ENCODE measurements at places on chromosomes 1 and 21.

GRCh38 chr1:67350783-67351182 lies 43.1 kb downstream of the IL12RB2 start:
- DNase-seq = no peak

GRCh38 chr1:209356976-209357377 lies 226.5 kb upstream of the CAMK1G start:
- DNase-seq = no peak

DNA sequence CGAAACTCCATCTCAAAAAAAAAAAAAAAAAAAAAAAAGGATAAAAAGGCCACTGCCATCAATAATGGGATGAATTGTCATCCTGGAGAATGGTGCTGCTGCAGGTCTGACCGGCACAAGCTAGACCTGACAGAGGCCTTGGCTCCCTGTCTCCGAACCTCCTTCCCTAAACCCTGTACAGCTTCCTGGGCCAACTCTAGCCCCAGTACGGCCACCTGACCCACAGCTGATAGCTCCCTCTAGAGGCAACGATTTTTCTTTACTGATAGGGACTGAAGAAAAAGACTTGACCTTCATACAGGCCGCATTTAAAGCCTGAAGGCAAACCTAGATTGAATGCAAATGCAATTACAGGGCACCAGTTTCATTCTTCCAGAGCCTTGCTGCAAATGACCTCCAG lies 30.7 kb downstream of the NOL9 start:
- peak; percentile 72 for DNase-seq

DNA sequence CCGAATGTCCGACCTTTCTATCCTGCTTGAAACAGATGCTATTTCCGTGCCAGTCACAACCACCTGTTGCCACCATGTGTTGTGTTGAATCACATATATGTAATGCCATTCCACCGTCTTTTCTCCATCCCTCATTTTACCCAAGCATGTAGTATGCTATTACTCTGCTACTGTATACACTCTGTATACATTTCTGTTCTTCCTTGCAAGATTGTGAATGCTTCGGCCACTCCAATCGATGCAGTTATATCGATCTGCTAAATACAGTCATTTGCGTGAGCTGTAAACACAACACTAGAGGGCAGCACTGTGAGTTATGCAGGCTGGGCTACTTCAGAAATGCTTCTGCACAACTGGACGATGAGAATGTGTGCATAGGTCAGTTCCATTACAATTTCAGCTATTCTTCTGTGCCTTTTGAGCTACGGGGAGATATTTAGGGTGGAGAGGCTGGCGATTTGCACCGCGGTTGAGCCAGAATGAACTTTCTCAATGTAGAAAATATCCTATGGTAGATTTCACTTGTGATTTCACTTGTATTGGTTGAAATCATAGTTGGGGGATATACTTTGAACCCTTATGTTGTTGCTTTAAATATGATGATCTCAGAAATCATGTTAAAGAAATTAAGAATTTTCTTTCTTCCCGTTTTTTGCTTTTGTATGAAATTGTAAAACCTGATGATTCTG lies 289.8 kb downstream of the NTNG1 start:
- DNase-seq = peak; percentile 21

DNA sequence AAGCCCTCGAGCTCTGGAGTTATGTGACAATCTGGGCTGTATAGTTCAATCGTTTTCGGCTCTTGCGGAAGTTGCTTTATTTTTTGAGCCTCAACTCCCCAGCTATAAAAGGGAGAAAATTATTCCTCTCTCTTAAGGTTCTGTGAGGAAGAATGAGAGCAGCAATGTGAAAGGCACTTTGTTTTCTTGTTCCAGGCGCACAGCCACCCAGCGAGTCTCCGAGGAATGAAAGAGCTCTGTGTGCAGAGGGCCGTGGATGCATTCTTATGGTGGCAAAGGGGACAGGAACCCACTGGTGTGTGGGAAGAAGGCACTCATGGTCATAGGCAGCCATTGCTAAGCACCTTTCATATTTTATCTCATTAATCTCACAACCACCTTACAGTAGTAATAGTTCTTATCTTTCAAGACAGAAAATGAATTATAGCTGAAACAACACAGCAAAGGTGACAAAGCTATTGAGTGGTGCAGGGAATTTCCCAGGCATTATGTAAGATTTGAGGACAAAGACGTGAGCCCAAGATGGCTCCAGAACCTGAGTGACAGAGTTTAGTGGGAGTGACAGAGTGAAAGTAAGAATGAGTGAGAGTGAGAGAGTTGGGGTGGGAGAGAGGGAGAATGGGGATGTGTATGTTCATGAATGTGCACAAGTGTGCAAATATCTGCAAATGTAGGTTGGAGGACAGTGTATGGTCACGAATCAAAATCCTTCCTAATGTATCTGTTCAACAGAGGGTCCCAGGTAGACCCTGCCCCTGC lies 9.4 kb downstream of the CYP2J2 start:
- no peak for DNase-seq

- DNase-seq = no peak
Measured at GRCh38 chr1:98268316-98268715, 347.5 kb upstream of the DPYD start.

DNA sequence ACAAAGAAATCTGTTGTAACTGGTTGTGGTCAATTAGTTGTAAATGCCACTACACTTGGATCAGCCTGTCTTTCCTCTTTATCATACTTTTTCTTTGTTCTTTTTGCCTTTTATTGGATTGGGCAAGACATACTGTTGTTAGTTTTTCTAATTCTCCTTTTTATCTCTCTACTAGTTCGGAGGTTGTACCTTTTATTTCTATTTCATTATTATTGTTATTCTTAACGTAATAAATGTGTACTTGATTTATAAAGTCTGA lies 59.2 kb downstream of the IVNS1ABP start:
- peak; percentile 9 for DNase-seq

DNA sequence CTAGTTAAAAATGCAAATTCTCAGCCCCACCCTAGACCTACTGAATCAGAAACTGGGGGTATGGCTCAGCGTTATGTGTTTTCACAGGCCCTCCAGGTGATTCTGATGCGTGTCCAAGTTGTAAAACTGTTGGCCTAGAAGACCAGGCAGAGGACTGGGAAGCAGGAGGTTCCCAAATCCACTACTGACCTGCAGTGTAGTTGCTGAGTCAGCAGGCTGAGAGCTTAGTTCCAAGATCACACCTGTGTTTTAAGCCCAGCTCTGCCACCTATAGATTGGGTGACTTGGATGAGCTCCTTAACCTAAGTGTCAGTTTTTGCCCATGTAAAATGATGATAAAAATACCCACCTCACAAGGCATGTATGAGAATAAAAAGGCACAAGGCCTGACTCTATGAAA lies 4.1 kb downstream of the GRHL3 start:
- DNase-seq = no peak

GRCh38 chr1:183685112-183685713 lies 32.1 kb upstream of the APOBEC4 start:
- peak; percentile 77 for DNase-seq

GRCh38 chr1:168230709-168231108 lies 4.9 kb downstream of the SFT2D2 start:
- no peak for DNase-seq

DNA sequence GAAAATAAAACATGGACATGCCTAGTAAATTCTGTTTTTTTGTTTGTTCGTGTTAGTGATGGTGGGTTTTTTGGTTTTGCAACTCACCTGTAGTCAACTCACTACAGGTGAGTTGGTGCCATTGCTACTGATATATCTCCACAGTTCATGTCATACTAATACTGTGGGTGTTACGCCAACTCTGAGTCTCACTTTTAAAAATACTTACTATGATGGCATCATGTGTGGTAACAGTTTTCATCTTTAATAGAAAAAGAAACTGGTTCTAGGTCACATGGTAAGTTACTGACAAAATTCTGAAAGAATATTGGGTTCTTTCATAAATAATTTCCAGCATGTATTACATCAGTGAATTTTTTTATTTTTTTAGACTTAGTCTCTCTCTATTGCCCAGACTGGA lies 38.0 kb downstream of the TSNAX start:
- no peak for DNase-seq

DNA sequence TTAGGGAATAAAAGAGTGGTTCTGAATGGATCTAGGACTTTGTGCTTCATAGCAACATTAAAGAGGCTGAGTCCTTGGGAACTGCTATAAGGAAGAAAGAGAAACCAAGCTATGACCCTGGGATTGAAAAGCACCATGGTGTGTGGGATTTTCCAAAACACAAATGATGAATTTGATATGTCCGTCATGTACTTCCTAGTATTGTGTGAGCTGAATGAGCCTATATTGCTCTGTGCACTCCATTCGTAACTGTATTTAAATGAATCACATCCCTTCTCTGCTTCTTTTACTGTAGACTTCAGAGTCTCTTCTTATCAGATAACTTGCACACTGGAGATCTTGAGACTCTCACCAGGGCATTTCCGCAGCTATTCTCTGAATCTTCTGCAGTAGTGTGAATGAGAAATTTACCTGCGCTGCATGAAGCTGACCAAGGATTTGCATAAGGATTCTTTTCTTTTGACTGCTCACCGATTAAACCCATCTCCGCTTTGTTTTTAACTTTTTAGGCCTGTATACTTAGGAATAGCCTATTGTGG lies 23.1 kb upstream of the OR10J4 start:
- DNase-seq = no peak

- DNase-seq = peak; percentile 34
Measured at GRCh38 chr1:53949023-53949990, 3.2 kb downstream of the LRRC42 start.

GRCh38 chr1:112169517-112169916 lies 180.0 kb upstream of the KCND3 start:
- no peak for DNase-seq

GRCh38 chr1:230899841-230900251 lies 31.5 kb upstream of the C1orf198 start:
- DNase-seq = peak; percentile 84

GRCh38 chr1:14923727-14924452 lies 229.7 kb upstream of the TMEM51 start:
- peak; percentile 97 for DNase-seq

DNA sequence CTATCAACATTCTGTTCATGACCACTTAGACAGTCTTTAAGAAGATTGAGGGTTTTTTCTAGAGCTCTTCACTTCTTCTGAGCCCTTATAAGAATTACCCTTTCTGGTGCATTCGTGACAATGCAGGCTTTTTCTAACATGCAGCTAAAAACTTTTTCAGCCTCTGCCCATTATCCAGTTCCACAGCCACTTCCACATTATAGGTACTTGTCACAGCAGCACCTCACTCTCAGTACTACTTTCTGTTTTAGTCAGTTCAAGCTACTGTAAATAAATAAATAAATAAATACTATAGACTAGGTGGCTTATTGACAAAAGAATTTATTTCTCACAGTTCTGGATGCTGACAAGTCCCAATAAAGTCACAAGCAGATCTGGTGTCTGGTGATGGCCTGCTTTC lies 284.4 kb upstream of the PKN2 start:
- no peak for DNase-seq

GRCh38 chr1:240743705-240744104 lies 131.8 kb upstream of the GREM2 start:
- no peak for DNase-seq

DNA sequence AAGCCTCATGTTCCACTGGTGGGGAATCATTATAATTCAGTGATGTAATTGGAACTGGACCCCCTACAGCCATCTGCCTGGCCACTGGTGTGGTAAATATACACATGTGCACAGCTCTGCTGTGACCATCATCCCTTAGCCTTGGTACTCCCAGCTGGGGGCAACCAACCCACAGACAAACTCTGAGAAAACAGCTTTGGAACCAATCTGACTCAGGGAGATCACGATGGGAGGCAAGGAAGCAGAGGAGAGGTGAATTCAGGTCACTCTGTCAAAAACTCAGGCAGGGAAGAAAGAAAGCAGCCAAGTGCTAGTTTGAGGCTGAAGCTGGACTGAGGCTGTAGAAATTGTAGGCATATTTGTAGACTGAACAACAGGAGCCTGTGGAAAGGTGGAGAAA lies 197.8 kb upstream of the GALNT2 start:
- DNase-seq = no peak

GRCh38 chr1:41664861-41665640 lies 180.6 kb upstream of the EDN2 start:
- DNase-seq = peak; percentile 65

DNA sequence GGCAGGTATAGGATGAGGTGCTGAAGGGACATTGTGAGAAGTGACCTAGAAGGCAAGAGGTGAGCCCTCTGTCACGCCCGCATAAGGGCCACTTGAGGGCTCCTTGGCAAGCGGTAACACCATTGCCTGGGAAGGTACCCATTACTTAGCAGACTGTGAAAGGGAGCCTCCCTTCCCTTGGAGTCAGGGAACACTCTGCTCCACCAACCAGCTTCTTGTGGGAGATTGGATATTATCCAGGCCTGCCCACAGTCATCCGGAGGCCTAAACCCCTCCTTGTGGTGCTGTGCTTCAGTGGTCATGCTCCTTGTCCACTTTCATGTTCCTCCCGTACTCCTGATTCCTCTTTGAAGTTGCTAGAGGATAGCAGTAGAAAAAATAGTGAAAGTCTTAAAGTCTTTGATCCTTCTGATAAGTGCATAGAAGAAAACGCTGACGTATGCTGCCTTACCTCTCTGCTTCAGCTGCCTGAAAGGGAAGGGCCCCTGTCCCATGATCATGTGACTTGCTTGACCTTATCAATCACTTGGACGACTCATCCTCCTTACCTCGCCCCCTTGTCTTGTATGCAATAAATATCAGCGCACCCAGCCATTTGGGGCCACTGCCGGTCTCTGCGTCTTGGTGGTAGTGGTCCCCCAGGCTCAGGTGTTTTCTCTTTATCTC lies 16.0 kb downstream of the RBBP4 start:
- no peak for DNase-seq

DNA sequence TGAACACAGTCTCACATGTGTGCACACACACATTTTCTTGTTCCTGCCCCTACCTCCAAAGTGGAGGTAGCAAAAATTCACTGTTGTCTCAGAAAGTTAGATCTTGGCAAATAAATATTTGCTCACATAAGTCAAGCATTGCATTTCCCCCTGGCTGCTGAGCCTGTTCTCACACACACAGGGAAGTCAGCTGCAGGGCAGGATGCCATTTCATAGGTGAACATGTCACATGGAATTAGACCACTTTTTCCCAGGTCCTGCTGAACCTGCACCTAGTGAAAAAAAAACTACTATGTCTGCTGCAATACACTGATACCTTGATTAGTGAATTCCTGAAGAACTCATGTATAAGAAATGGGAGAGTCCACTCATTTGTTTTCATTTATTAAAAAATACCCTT lies 5.3 kb upstream of the CD55 start:
- no peak for DNase-seq

GRCh38 chr1:41241749-41242341 lies at the start of gene SCMH1:
SCMH1 (minus strand) TSS chr1:41242306; CDS start chr1:41186133, 56,173 bp downstream.
- peak; percentile 89 for DNase-seq

GRCh38 chr1:183986941-183987340 lies 50.6 kb downstream of the COLGALT2 start:
- peak; percentile 41 for DNase-seq

- no peak for DNase-seq
Measured at GRCh38 chr1:115402753-115403184, 64.7 kb upstream of the NGF start.

All from GM03348 (cell line).